HepG2 (cell line): ENCODE measurements at places on chromosomes 12 and 14. TPM values are rescaled to one million over a fixed set of nuclear protein-coding genes. Genes with fewer than 3 reads are reported as not detected.
A peak's percentile ranks its signal among the peaks of the same experiment; 100 is the strongest.

The ORMDL2 gene
- 24.0 and 30.2 TPM in 2 replicates for polyA plus RNA-seq

The SLC5A8 gene
- polyA plus RNA-seq: not detected in 2 replicates

The DNAI7 gene
- 0.25 TPM in 1 of 2 replicates, not detected in the other for polyA plus RNA-seq

The SDR9C7 gene
- polyA plus RNA-seq: 0.04 TPM in 1 of 2 replicates, not detected in the other

The AMDHD1 gene
- polyA plus RNA-seq: 29.6 and 31.5 TPM in 2 replicates

The VDR gene
- polyA plus RNA-seq: 0.08 and 0.13 TPM in 2 replicates

The SIX1 gene
- polyA plus RNA-seq: 1.3 and 1.7 TPM in 2 replicates

The BHLHE41 gene
- 0.03 and 0.13 TPM in 2 replicates for polyA plus RNA-seq

The FAM222A gene
- 2.7 and 3.7 TPM in 2 replicates for polyA plus RNA-seq

The GZMH gene
- 0.08 TPM in 1 of 2 replicates, not detected in the other for polyA plus RNA-seq

DNA sequence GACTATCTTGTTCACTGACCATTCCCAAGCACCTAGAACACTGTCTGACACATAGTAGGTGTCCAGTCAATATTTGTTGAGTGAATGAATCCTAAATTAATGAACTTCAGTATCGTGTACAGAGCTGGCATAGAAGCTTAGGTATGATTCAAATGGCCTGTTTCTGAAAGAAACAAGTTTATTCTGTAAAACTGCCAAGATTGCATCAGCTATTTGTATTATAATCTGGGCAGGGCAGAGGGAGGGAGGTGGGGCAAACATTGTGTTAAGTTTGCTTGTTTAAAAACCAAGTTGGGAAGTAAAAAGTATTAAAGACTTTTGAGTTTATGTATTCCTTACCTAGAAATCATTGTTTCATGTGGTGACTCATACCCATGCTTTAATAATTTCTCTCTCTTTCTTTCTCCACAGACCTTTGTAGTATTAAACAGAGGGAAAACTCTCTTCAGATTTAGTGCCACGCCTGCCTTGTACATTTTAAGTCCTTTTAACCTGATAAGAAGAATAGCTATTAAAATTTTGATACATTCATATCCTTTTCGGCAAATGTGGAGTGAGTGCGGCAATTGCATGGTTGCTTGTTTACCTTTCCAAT is 92.8 kb downstream of the SCN8A start:
- DNase-seq: no peak

DNA sequence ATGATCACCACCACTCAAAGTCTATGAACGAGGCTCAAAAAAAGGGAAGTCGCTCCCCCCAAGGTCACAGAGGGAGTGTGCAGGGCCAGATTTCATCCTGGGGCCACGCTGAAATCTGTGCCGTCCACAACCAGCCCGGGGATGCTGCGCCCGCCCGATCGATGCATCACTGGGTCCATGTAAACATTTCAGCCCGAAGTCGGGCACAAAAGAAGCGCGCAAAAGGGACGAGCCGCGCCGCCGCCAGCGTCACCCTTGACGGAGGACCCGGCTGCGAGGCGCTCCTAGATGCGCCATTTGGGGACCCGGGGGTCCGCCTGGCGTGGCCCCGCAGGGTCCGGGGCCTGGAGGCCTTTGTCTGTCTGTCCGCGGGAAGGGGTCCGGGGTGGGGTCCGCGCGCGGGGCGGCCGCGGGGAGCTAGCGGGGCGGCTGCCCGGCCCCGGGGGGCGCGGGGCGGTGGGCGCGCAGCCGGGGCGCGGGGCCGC is 503 bp downstream of the FBXO21 start:
- DNase-seq: peak; percentile 24

GRCh38 chr14:104745431-104745830 is 7.5 kb upstream of the SIVA1 start:
- DNase-seq: no peak

- peak; percentile 61 for DNase-seq
Measured at GRCh38 chr14:99671235-99672224, 12.6 kb upstream of the CYP46A1 start.

- no peak for DNase-seq
Measured at GRCh38 chr12:90075685-90076084, 367.0 kb upstream of the ATP2B1 start.

DNA sequence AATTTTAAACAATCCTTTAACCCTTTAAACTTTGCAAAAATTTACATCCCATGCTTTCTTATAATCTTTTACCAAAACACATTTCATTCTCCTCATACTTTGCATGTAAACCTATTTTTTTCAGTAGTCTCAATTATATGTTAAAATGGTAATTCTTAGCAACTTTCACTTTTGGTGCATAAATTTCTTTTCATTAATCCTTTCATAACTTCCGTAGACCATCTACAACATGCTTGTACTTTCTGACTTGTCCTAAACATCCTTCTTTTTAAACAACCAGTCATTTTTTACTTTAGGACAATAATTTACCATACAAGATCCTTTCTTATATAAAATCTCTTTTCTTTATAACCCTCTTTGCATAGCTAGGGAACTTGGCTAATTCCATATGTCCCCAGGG is 19.5 kb downstream of the CCDC91 start:
- DNase-seq: no peak

DNA sequence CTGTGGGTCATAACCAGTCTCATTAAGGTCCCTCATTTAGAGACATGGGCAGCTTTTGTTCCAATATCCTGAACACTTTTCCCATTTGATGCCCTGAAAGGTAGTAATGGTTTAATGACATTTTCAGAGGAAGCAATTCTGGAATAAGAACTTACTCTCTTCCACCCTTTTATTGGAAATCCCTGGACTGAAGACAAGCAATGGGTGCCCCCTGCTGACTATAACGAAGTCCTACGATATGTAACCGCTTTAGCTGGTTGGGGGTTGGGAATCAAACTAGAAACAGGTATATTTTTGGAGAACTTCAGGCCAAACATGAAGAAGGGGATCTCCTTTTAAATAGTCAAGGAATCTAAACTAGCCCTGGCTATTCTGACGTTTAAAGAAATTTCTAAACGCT is 20.5 kb downstream of the SARNP start:
- DNase-seq: peak; percentile 51

DNA sequence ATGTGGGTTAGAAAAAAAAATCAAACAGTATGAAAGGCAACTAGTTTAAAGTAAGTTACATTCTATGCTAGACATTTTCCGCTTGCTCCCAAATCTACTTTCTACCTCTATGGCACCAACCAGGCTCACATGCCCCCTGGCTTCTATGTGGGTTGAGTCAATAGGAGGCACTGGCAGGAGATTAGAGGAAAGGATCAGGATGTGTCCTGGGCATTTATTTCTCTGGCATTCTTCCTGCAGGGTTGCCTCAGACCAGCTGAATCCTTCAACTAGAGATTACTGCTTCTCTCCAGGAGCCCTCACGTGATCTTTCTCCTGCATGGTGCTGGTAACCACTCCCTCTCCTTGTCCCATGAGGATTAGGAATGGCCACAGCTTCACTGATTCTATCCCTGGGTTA is 14.9 kb upstream of the CCDC60 start:
- DNase-seq: no peak

- DNase-seq: no peak
Measured at GRCh38 chr12:127893895-127894609, 372.9 kb upstream of the TMEM132C start.

GRCh38 chr12:52789637-52790426 is 6.1 kb downstream of the KRT3 start:
- no peak for DNase-seq

- no peak for DNase-seq
Measured at GRCh38 chr12:69698054-69698453, 1.0 kb downstream of the BEST3 start.

GRCh38 chr12:53961025-53961761 is 6.5 kb downstream of the HOXC12 start:
- no peak for DNase-seq
